ENCODE measurements at places on chromosomes 4 and X. TPM values are rescaled to one million over a fixed set of nuclear protein-coding genes. Genes with fewer than 3 reads are reported as not detected.

- H3K27ac ChIP-seq: no peak overlapping the region
- H3K36me3 ChIP-seq: peaks cover 2% of the 10 kb centered on the region
- H3K4me1 ChIP-seq: no peaks in the 10 kb centered on the region
Observed at GRCh38 chr4:182023469-182023868, 219.7 kb upstream of the TENM3 start.

DNA sequence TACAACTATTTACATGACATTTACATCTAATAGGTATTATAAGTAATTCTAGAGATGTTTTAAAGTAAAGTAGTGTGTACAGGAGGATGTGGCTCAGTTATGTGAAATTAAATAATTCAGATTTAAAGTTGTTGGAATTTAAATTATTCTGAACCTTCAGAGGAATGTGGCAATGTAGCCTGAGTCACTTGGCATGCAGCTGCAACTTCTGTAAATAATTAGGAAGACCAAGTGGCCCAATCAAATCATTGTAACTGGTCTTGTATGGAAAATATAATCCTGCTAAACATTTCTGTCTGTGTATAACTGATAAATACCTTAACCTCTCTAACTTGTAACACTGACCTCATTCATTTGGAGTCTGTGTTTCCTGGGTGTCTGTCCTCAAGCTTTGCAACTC is 828.9 kb downstream of the GLUD2 start:
- H3K27ac ChIP-seq: no peak overlapping the region
- H3K36me3 ChIP-seq: no peaks in the 10 kb centered on the region
- no peaks in the 10 kb centered on the region for H3K4me1 ChIP-seq
- DNase-seq: no peak
- H3K27me3 ChIP-seq: no peaks in the 10 kb centered on the region

GRCh38 chr4:134650461-134650860 is 448.9 kb upstream of the PABPC4L start:
- H3K27ac ChIP-seq: no peak overlapping the region
- H3K4me3 ChIP-seq: no peak overlapping the region
- H3K27me3 ChIP-seq: no peaks in the 10 kb centered on the region

DNA sequence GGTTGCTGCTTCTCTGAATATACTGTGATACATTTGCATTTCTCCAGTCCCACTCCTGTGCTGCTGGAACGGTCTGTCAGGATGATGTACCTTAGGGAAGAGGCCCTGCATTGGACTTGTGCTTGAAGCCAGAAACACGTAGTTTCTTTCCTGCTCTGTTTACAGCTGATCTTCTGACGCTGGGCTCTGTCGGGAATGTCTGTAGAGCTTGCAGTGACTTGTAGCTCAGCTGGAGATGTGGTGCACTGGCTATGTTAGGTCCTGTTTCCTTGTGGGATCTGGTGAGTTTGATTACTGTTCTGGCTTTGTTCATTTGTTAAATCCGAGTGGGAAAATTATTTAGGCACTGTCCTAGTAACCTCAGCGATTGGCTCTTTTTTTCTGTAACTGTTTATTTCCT is 137.2 kb upstream of the WDR1 start:
- no peak for DNase-seq
- H3K4me3 ChIP-seq: no peak overlapping the region
- no peaks in the 10 kb centered on the region for H3K27me3 ChIP-seq
- H3K4me1 ChIP-seq: no peaks in the 10 kb centered on the region

GRCh38 chr4:67204441-67204840 is 340.9 kb downstream of the CENPC start:
- no peak for DNase-seq
- H3K27me3 ChIP-seq: peaks cover 6% of the 10 kb centered on the region
- H3K4me1 ChIP-seq: no peaks in the 10 kb centered on the region
- no peak overlapping the region for H3K27ac ChIP-seq
- H3K36me3 ChIP-seq: no peaks in the 10 kb centered on the region

DNA sequence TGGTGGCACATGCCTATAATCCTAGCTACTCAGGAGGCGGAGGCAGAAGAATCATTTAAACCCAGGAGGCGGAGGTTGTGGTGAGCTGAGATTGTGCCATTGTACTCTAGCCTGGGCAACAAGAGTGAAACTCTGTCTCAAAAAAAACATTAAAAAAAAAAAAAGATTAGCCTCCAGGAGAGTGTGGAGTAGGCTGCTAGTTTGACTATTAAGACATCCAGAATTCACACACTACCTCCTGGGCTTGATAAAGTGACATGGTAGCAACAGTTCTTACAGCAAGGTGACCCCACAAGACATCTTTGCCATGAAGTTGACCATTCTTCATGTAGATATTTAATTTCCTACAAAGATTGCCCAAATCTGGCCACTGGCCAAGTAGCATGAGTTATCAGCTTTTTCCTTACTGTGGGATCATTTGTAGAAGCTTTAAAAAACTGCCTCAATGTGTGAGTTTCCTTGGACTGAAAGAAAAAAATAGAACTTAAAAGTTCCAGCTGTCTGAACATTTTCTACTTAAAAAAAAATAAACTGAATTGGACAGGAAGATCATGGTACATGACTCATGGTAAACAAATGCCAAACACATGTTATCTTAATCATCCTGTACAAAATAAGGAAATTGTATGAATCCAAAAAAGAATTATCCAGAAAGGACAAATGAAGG is 35.3 kb upstream of the SPRY1 start:
- H3K27ac ChIP-seq: no peak overlapping the region
- H3K27me3 ChIP-seq: peaks cover 10% of the 10 kb centered on the region
- no peak for DNase-seq
- no peaks in the 10 kb centered on the region for H3K36me3 ChIP-seq
- no peaks in the 10 kb centered on the region for H3K4me1 ChIP-seq
- no peak overlapping the region for H3K4me3 ChIP-seq

DNA sequence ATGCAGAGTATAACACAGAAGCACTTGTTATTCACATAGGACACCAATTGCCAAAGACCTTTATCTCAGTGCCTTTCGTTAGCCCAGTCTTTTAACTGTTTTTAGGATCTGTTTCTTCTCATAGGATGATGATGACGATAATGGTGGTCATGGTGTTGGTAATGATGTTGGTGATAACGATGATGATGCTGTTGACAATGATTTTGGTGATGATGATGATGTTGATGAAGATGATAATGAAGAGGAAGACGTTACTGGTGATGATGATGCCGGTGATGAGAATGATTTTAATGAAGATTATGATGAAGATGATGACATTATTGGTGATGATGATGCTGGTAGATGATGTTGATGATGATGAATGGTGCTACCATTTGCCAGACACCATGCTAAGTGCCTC is 29.8 kb downstream of the LDB2 start:
- no peaks in the 10 kb centered on the region for H3K4me1 ChIP-seq
- no peaks in the 10 kb centered on the region for H3K27me3 ChIP-seq
- no peak overlapping the region for H3K4me3 ChIP-seq
- no peak for DNase-seq
- H3K27ac ChIP-seq: no peak overlapping the region

- no peak overlapping the region for H3K4me3 ChIP-seq
- H3K4me1 ChIP-seq: peaks cover 4% of the 10 kb centered on the region
- no peak overlapping the region for H3K27ac ChIP-seq
- no peak for DNase-seq
- no peaks in the 10 kb centered on the region for H3K27me3 ChIP-seq
Observed at GRCh38 chr4:155944516-155944915, 9.2 kb downstream of the CTSO start.

GRCh38 chr4:22942920-22943559 is 250.3 kb downstream of the GBA3 start:
- H3K27me3 ChIP-seq: peaks cover 2% of the 10 kb centered on the region
- no peak overlapping the region for H3K4me3 ChIP-seq
- no peak for DNase-seq
- H3K27ac ChIP-seq: no peak overlapping the region
- no peaks in the 10 kb centered on the region for H3K4me1 ChIP-seq

Gene C4orf36
- total RNA-seq: not detected

Gene EREG
- total RNA-seq: not detected

Gene CSN1S1
- not detected for total RNA-seq

Gene ADH7
- total RNA-seq: not detected
